ACHN (cell line): ENCODE measurements at places on chromosomes 2 and 18.

GRCh38 chr2:241570961-241571581 lies 12.5 kb downstream of the BOK start:
- no peak for DNase-seq

GRCh38 chr18:21129566-21130216 lies 18.1 kb upstream of the ROCK1 start:
- DNase-seq = no peak

GRCh38 chr2:112906276-112906675 lies 4.7 kb upstream of the IL37 start:
- no peak for DNase-seq

- DNase-seq = no peak
Observed at GRCh38 chr18:916562-916961, 11.9 kb downstream of the ADCYAP1 start.

GRCh38 chr2:241895712-241896641 lies 26.4 kb downstream of the RTP5 start:
- no peak for DNase-seq

- DNase-seq = no peak
Observed at GRCh38 chr2:86775338-86775737, 15.4 kb downstream of the CD8A start.

- DNase-seq = peak; percentile 74
Observed at GRCh38 chr18:48023334-48024008, 93.0 kb upstream of the SMAD2 start.

DNA sequence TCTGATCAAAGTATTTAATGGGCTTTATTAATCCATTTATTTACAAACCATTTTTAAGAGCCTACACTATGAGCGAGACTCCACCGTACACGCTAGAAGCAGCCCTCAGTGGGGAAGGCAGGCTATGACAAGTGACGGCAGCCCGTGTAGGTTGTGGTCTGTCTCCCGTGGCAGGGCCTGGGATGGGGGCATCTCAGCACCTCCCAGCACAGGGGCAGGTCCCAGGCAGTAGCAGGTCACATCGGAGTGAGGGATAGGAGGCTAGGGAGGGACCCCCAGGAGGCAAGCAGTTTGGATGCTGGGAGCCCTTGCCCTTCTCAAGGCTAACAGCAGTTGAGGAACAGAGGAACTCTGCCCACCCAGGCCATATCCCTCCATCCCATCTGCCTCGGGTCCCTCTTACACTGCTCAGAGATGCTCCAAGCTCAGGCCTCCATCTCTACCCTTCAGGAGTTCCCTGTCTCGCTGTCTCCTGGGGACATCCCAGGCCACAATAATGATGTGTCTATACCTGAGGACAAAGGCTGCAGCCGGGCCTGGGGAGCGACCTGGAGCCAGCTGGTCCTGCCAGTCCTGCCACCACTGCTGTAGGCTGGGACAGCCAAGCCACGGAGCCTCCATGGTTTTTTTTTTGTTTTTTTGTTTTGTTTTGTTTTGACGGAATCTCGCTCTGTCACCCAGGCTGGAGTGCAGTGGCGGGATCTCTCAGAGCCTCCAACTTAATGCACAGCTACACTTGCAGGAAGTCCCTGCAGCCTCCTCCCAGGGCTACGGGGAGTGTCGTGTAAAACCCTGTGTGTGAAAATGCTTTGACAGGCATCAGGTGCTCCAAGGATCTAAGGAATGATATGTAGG lies 92.0 kb downstream of the NDUFA10 start:
- no peak for DNase-seq

GRCh38 chr18:13548966-13549879 lies 177.1 kb downstream of the FAM210A start:
- no peak for DNase-seq

GRCh38 chr2:9965119-9965822 lies 13.8 kb downstream of the GRHL1 start:
- DNase-seq = no peak

DNA sequence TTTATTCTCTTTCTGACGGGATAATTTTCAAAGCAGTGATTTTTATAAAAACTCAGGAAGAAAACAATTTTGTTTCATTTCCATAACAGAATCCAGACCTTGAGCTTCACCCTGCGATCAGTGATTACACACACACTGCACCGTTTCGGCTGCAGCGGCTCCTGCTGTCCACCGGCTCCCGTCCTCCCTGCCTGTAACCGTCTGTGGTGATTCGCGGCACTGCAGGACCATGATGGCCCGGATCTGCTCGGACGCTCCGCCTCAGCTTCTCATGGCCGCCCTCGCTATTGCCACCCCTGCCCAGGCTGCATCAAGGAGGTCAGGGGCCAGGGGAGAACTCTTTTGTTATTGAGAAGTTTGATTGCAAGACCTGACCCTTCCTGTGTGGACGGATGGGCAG lies 246.1 kb downstream of the TWIST2 start:
- DNase-seq = no peak

GRCh38 chr2:223542501-223542900 lies 59.7 kb downstream of the SCG2 start:
- DNase-seq = no peak

DNA sequence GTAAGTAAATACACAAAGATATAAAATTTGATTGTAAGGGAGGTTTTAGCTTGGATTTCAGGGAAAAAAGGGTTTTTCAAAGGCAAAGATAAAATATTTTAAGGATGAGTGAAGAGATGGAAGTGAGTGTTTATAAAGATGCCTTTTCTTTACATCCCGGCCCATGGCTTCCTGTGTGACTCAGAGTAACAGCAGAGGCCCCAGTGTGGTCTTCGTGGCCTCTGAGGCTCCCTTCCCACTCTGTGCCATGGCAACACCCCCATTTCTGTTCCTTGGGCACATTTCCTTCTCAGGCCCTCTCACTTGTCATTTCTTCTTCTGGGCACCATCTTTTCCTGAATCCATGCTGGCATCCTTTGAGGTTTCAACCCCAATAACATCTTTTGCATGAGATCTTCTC lies 92.6 kb upstream of the TMEM18 start:
- DNase-seq = no peak

- DNase-seq = peak; percentile 65
Observed at GRCh38 chr2:113762377-113763118, 6.1 kb upstream of the SLC35F5 start.

GRCh38 chr2:239578381-239578780 lies 177.6 kb upstream of the HDAC4 start:
- DNase-seq = no peak

DNA sequence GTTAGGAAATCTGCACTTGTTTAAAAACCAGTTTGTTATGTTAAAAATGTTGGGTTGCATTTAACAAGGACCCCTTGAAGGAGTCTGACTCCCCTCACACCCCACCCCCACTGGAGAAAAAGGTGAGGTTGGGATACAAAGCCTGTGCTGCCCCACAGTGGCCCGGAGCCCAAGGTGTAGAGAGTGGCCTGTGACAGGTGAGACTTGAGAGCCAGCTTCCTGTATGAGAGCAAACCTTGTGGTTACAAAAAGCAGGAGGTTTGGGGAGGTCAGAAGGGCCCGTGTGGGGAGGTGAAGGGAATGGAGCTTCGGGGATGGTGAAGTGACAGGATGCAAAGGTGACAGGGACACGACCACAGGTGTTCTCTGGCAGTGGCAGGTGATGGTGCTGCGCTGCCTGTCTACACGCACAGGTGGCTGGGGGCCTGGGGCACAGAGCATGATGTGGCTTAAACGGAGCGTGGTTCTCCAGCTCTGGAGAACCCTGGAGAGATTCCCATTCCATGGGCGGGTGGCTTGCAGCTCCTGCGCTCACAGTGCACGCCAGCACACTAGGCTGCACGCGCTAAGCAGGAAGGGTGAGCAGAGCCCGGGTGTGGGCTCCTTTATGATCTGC lies 29.0 kb downstream of the IMPA2 start:
- no peak for DNase-seq

DNA sequence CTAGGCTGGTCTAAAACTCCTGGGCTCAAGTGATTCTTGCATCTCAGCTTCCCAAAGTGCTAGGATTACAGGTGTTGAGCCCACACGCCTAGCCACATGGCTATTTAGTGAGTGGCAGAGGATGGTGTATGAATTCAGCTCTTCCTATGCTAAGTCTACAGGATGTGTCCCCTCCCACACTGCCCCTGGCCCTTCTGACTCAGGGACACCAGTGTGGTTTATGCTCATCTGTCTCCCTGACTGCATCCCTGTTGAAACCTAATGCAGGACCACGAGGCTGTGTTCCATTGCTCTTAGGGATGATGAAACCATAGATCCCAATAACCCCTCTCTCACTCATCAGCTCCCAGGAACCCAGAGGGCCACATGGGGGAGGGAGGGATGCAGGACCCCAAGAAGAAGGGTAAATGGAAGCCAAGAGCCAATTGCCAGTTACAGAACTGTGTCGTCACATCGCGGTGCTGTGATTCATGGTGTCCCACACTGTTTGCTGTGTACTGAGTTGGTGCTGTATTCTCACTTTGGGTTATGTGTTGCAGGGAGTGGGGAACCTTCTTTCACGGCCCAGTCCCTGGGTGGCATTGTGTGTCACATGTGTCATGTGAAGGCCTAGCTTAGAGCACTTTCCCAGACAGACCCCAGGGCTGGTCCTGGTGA lies 102.9 kb upstream of the HAAO start:
- no peak for DNase-seq

DNA sequence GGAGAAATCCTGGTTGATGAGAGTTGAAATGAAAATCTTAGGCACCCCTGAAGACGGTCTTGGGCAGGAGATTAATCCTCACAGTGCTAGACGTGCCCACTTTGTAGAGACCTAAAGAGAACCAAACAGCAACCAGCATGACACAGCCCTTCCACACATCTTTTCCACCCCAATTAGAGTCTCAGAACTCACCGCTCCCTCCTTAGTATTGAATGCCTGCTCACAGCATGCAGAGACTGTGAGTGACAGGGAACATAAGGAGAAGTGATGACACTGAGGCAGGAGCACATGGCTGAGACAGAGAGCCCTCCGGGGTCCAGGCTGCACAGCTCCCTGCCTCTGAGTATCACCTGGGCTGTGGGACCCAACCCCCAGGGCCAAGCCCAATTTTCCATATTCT lies 367.6 kb downstream of the EIPR1 start:
- DNase-seq = no peak
